Activated naive CD8-positive, alpha-beta T cell treated with anti-CD3 and anti-CD28 coated beads, Interleukin-2, amount 50 U/mL, for 16 hours (primary cell): ENCODE measurements at places on chromosomes 7 and 10.

- DNase-seq, result no peak
Measured at GRCh38 chr10:59099481-59099880, 77.0 kb upstream of the PHYHIPL start.

- no peak for DNase-seq
Measured at GRCh38 chr7:115505136-115505535, 525.4 kb downstream of the TFEC start.

DNA sequence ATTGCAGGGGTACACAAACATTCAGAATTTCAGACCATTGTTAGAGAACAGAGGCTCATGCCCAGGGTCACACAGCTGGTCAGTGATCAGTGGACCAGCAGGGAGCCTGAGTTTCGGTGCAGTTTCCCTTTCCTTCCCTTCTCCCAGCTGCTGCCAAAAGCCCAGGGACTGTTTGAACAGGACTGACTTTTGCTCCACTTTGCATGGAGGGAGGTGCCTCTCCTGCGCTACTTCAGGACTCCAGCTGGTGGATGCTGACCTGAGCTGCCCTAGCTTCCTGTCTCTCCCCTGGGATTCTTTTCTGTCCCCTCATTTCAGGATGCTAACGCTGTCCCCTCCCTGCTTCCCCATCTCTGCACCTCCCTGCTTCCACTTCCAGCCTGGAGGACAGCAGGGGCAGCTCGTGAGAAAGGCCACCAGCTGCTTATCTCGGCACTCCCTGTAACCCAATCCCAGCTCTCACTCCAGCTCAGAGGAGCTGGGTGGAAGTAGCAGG, 14.5 kb downstream of the SH2D4B start:
- no peak for DNase-seq

DNA sequence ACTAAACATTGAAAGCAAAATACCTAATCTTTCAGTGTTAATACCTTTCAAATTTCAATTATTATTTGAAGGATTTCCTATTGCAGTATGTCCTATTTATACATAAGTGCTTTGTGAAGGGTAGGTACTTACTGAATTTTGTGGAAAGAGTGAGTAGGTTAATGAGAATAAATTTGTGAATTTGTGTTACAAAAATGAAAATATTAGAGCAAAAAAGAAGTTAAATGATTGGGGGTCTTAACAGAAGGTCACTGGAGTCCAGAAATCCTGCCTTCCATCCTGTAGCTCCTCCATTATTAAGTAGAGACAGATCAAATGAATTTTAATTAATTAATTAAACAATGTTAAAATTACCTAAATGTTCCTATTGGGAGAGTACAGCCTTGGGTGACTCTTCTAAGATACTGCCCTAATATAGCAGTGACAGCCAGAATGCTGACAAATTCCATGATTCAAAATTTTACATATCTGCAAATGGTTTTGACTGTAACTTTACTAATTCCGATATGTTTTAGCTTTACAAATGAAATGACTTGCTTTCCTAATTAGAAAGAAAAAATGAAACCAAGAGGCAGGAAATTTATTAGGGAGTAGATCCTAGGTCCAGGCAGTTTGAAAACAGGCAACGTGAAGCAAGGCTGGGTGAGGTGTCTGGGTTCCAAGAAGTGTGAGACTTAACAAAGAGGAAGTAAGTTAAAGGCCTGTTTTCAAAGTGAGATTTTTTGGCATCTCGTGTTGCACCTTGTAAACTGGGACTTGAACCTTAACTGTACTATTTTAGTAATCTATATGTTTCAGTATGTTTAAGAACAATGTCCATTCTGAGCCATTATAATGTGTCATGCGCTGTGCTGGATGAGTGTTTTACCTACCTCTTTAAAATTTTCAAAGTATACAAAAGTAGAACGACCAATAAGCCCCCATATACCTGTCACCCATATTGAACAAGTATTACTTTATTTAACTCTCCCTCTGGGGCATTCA, 1.5 kb downstream of the PIK3CG start:
- no peak for DNase-seq

- DNase-seq, result no peak
Measured at GRCh38 chr7:45324683-45325237, 167.2 kb downstream of the RAMP3 start.

DNA sequence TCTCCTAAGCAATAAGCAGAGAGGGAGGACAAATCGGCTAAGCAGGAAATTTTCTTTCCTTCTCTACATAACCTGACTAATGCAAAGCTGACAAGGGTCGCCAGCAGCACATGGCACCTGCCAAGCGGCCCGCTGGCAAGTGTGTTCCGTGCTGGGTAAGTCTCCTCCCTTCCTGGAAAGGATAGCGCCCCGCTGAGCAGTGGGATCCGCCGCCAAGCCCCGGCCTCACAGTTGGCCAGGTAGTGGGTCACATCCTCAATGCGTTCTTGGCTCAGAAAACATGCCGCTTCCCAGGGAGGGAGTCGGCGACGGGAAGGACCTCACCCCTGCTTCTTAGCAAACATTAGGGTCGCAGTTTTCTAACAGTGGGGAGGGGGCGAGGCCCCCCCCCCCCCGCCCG, 488.9 kb upstream of the NUPR2 start:
- no peak for DNase-seq

GRCh38 chr10:119211176-119211575, 3.8 kb downstream of the GRK5 start:
- DNase-seq, result no peak

- DNase-seq, result peak; percentile 70
Measured at GRCh38 chr10:11757821-11758463, 15.8 kb downstream of the ECHDC3 start.

DNA sequence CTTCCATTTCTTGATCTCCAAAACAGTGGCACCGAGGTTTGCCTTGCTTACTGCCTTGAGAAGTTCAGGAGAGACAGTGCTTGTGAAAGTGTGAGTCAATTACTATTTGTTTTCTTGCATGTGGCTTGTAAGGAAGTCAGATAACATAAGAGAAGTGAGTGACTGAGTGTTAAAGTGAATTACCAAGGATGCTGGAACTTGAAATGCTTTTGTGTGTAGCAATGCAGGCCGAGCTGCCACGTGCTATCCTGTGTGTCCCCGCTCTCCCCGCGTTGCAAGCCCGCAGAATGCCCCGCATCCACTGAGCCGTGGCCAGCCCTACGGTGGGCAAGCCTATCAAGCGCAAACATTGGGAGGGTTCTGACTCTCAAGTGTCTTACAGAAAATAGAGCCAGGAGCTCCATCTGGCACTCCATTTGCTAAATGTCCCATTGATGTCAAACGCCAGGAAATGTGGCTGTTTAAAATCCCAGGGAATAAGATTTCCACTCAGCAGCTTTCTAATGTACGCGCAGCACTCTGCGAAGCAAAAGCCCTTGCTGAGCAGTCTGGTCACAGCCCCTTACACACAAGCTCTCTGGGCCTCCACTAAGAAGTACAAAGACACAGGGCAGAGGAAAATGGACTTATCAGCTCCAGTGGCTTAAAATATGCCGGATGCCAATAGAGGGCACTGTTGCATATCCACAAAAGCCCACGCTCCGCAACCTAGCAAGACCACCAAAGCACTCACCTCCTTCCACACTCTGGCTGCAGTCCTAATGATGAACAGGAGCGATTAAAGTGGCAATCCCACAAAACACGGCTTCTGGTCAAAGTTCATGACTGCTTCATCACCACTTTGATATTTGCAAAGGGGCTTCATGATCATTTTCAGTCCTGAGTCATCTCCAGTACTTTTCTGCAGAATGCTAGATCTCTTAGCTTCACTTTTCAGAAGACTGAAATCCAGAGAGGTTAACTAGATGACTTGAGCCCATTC, 158.0 kb upstream of the ITGB1 start:
- DNase-seq, result no peak

DNA sequence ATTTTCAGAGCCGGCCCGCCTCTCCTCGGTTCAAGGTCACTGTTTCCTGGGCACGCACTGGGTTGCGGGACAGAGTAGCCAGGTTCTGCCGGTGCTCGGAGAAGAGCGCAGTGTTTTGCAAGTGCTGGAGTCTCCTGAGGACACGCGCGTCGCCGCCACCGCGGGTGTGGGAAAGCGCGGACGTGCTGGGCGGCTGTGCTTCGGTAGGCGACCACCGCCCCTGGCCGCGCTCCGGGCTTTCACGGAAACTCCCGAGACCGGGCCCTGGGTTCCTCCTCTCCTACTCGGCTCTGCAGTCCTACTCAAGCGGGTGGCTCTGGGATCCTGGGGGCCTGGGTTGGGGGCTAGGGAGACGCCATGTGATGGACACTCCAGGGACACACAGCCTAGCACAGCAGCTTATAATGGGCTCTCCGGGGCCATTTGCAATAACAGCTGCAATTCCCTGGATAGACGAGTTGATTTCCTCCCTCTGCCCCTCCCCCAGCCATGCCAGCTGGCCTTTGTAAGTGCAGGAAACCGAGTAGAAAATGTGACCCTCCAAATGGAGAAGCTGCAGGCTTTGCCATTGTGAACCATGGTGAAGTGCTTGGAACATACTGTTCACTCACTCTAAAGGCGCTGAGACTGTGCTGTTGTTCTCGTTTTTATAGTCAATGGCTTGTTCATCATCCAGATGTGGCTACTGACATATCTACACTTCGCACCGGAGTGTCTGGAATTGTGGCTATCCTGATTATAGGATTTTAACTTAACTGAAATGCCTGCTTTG, 2.1 kb downstream of the FRAT1 start:
- no peak for DNase-seq

DNA sequence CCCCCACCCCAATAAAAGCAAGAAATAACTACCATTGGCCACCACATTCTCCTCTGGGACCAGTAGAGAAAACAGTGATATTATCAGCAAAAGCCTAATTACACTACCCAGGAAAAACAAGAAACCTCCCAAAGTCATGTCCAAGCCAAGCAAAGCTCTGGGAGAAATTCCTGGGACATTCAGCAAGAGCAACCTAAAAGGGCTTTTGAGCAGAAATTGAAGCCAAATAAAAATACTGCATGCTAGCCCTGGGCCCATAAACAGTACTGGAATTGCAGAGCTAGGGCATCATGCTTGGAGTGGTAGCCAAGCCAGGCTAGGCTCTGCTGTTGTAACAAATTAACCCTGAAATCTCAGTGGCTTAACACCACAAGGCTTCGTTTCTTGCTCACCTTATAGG, 347.9 kb downstream of the LRMDA start:
- DNase-seq, result no peak

DNA sequence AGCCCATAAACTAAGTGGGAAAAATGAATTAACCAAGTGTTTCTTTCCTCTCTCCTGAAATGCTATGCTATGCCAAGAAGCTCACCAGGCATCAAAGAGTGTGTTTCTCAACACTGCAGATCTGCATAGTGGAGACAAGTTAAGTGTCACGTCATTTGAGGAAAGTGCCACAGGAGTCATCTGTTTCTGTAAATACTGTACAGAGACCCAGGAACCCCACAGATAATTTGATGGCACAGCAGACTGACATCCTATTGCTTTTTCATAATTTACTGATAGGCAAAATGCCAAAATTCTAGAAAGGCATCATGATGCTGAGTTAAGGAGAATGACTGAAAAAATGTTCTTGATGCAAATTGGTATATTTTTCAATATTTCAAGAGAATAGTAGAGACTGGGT, 124.3 kb downstream of the NRCAM start:
- DNase-seq, result no peak

DNA sequence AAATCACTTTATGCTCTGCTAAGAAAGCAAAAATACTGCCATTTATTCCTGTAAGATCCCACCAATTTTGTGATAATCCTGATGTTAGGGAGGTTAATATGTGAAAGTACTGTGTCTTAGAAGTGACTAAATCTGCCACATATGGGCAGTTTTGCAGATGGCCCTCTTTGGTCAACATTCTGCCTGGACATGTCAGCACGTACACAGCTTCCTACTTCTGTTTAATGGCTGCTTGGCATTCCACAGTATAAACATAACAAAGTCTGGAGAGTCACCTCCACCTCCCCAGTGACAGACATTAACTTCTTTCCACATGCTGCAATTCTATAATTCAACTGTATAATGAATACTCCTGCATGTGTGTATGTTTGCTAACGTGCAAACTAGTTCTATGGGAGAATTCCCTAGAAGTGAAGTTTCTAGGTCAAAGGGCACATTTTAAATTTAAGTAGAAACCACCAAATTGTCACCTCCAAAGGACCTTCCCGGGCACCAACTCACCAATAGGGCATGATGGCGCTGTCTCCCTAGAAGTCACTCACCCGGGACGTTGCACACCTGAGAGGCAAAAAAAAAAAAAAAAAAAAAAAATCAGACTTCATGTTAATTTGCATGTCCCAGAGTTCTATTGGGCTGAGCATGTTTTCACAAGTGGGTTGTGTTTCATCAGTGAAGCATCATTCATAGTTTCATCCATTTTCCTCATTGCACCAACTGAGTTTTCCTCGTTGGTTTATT, 38.9 kb downstream of the MKI67 start:
- no peak for DNase-seq

- DNase-seq, result no peak
Measured at GRCh38 chr7:128904381-128905197, 5.9 kb downstream of the KCP start.

DNA sequence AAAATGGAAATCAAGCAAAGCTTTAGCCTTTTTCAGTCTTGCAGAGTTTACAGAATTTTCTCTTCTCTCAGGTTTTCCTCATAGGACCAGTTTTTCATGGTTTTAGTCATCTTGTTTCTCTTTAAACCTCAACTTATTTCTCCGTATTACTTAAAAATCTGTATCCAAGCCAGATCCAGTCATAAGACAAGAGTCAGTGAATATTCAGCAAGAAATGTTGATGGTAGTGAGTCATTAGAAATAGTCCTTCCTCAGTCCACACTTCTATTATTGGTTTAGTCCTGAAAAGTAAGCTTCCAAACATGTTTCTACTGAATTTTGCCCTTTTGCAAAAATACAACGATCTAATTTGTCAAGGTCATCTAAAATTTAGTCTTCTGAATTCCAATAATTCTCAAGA, 107.0 kb downstream of the VIM start:
- no peak for DNase-seq

DNA sequence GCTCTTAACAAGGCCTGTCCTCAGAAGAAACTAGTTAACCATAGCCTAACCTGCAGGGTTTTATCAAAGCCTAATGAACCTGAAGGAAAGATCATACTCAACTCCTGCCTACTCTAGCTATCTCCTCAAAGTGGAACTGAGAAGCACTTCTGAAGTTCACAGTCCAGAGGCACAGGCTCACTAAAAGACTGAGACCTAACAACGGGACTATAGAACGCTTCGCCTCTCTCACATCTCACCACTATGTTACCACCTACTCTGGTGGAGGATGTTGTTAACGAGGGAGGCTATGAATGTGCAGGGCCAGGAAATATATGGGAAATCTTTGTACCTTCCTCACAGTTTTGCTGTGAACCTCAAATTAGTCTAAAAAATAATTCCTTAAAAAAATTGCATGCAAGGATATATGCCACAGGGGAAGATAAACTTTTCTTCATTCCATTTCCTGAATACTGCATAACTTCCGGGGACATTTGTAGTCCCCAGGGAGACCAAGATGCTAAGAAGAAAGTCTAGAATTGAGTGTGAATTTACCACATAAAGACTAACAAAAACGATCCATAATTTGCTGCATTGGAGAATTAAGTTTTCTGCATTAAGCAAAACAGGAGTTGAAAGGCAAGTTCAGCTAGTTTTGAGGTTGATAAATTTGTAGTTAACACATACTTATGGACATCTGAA, 21.6 kb downstream of the LIPJ start:
- no peak for DNase-seq

DNA sequence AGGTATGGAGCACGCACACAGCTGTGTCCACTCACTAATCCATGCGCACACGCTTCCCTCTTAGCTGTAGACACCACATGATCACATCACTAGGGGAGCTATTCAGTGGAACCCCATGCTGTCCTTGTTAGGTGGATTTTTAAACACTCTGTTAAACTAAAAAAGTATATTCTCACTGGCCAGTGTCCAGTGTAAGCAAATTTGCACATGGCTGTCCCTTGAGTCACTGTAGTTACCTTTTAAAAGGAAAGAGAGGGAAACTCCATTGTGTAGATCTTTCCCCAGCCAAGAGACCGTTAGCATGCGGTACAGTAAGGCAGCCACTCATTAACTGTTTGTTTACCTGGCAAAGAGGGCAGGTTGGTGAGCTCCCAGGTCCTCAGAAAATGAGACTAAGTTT, 81.6 kb upstream of the INSYN2A start:
- no peak for DNase-seq
